ENCODE measurements at places on chromosomes 1 and 21.

DNA sequence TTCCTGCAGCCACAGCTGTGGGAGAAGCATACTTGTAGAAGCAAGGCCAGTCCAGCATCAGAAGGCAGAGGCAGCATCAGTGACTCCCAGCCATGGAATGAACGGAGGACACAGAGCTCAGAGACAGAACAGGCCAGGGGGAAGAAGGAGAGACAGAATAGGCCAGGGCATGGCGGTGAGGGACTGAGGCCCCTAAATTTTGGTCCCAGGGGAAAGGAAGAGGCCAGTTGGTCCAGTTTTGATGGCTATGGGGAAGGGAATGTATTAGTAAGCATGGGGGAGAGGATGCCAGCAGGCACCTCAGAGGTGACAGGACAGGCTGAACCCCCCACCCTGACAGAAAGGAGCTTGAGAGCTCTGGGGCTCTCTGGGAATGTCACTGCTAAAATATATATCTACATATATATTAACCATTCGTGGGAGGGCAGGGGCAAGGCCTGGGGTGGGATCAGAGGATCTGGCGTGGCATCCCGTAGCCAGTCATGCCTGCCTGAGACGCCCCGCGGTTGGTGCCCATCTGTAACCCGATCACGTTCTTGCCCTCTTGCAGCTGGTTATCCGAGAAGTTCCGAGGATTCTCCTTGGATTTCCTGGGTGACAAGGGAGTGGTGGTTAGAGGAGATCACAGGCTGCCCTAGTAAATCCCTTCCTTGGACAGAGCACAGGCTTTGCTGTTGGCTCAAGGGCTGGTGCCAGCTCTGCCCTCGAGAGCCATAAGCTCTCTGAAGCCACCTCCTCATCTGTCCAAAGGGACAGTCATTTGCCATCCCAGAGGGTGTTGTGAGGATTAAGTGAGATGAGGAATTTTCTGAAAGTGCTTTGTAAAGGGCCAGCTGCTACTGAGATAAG, 6.7 kb downstream of the TAGLN2 start:
- DNase-seq, result no peak

- DNase-seq, result no peak
Observed at GRCh38 chr1:56034222-56034621, 545.1 kb downstream of the PLPP3 start.

GRCh38 chr1:62998845-62999649, 215.1 kb downstream of the ATG4C start:
- no peak for DNase-seq

DNA sequence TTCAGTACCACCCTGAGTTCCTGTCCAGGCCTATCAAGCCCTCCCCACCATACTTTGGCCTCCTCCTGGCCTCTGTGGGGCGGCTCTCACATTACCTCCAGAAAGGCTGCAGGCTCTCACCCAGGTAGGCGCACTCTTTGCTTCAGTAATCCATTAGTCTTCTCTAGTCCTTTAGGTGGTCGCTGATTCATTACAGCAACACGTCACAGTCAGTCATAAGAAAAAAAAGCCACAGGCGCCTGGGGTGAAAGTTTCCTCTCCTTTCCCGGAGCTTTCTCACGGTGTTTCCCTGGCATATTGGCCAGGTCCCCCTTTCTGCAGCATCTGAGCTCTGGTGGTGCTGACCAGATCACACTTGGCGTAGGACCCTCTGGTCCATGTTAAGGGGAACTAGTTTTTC, 12.1 kb downstream of the SLFNL1 start:
- DNase-seq, result no peak

DNA sequence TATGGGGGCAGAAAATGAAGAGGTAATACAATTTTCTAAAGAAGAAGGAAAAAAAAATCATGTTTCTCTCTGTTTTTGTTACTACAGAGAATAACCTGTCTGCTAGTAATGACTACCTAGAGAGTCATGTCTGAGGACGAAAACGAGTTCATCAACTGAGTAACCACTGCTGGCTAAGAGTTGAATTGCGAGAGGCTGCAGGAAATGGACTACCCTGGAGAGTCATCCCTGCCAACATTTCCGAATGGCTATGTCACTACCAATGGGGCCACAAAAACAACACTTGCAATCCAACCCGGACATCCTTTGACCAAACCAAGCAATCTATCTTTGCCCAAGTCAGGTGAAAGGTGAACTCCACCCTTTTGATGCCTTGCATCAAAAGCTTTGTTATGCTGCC, 120.6 kb downstream of the FCRL5 start:
- DNase-seq, result no peak

DNA sequence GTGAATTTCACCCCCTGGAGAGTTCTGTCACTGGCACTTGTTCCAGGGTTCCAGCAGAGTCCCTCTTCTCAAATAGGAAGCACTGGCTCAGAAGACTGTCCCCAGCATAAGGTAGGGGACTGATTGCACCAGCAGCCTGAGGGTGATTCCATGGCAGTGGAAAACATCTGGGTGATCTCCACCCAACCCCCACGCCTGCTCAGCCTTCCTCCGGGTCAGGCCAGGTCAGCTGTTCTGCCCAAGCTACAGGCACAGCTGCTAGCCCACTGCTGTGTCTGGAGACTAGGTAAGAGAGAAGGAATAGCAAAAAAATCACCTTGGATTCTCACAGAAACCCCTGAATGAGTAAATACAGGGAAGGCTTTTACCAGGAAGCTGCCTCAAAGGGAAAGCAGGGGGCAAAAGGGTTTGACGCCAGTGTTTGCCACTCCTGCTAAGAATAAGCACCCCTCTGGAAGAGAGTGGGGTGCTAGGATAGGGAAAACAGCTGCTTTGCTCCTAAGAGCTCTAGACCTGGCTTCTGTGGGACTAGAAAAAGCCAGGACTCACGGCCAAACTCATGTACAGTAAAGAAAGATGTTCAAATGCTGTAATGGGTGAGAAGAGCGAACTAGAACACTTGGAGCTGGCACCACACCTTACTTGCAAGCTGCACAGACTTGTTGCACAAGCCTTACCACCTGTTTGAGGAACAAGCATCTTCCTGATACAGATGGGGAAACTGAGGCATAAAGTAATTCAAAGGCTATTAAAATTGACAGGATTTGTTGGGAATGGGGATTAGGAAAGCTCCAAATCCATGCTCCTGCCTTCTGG, 1.0 kb upstream of the DENND2D start:
- no peak for DNase-seq

GRCh38 chr1:204453141-204453772, 41.3 kb downstream of the PIK3C2B start:
- DNase-seq, result peak; percentile 34

- no peak for DNase-seq
Observed at GRCh38 chr1:90705956-90706355, 11.1 kb downstream of the BARHL2 start.

DNA sequence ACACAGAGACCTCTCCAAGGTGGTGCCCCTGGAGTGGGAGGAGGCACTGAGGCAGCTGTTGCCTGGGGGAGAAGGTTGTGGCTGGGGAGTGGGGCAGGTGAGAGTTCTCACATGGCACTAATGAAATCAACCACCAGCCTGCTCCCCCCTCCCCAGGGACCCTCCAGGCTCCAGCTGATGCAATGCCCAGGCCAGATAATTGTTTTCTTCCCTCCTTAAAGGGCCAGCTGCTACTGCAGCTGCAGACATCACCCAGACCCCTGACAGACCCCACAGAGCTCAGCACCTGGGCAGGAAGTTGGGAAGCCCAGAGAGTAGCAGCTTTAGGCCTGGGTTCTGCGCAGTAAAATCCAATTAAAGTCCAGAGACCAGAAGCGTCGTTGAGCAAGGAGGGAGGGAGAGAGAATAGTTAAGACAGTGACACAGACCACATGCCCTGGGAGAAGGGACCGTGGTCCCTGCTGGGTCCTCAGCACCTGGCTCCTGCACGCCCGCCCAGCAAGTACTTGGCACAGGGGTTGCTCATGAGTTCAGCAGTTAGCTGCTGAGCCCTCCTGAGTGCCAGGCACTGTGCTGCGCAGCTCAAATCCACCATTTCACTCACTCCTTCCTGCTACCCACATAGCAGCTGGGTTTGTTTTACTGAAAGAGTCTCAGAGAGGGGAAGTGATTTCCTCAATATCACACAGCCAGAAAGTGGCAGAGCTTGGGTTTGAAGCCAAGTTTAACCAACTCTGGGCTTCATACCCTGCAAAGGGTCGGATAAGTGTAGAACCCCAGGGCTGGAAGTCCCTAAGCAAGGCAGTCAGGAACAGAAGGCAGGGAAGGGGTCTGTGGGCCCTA, 1.9 kb downstream of the RIMS3 start:
- DNase-seq, result no peak

DNA sequence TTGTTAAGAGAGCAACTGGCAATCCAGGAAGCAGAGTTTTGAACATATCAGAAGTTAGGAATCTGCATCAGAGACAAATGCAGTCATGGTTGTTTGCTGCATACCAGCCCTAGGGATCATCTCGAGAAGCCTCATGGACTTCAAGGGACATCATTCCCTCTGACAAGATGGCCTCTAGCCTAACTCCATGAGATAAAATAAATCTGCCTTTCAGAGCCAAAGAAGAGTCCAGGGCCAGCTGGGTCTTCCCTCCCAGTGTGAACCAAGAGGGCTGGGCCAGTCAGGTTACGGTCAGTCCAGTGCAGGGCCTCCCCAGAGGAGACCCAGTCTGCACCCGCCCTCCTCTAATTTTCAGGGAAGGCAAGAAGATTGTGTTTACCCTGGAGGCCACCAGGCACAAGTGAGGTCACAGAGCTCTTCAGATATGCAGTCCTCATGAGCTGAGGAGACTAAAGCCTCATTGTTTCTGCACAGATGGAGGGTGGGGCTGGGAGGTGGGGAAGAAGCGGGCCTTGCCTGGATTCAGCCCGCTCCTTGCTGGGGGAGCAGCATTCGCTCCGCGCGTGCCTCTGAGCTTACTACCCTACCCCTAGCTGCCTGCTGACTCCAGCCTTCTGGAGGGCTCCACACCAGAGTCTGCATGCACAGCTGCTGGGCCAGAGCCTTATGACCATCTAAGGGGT, 52.8 kb downstream of the CAPN2 start:
- no peak for DNase-seq

DNA sequence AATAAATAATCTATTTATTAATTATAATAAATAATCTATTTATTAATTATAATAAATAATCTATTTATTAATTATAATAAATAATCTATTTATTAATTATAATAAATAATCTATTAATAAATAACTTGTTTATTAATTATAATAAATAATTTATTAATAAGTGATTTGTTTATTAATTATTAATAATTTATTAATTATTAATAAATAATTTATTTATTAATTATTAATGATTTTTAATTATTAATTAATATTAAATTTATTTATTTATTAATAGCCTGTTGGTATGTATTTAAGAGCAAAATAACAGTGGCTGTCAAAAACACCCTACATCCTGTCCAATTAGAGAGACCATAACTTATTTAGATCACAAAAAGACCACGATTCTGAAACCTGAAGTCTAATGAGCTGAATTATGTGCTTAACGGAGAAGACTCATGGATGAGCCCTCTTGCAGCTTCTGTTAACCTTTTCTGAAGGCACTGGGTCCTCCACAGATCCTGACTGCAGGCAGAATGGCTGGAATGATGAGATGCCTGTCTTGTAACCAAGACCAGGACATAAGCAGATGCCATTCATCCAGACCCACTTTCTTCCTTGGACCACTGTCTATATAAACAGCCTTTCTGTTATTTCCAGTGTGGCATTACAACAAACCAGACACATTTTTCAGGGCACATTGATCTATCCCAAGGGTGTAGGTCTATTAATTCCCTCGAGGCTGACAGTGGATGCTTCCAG, 134.2 kb downstream of the SETD4 start:
- no peak for DNase-seq

DNA sequence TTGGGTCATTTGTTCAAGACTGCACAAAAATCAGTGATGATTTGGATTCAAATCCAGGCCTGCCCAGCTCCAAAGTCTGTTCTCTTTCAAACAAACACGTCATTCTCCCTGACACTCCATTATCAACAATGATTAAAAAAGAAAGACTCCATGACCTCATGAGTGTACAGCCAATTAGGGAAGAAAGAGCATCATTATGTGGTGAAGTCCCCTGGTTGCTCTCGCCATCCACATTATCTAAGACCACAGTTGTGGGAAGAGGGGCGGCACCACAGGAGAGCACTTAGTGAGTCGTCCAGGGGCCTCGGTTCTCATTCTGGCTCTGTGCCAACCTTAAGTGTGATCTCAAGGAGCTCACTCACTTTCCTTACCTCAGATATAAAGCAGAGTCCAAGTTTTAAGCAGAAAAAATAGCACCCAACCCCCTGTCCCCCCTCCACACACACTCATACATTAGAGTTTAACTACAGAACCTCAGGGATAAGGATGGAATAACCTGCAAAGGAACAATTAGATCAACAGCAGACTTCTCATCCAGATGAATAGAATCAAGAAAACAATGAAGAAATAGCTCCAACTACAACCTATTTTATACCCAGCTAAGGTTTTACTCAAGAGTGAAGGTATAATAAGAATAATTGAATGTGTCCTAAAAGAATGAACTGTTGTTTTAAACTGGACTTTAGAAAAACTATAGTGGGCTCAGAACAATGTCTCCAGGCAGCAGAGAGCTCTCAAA, 47.8 kb downstream of the COL6A1 start:
- DNase-seq, result no peak

DNA sequence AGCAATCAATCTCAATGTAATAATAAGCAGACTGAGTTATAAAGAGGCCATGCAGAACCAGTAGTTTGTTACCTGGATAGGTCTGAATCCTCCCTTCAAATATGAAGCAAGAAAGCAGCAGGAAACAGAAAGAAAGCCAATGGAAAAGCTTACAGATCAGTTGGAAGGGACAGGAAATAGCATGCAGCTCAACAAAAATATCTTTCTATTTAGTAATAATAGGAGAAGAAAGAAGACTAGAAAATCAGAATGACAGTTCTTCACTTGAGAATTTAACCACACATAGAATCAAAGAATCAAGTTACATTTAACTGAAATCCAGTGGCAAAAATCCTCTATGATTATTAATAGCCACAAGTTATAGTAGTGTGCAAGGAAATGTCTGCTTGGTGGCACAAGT, 194.4 kb downstream of the EIF4G3 start:
- DNase-seq, result no peak

GRCh38 chr1:47938520-47938919, 58.7 kb downstream of the TRABD2B start:
- DNase-seq, result no peak

DNA sequence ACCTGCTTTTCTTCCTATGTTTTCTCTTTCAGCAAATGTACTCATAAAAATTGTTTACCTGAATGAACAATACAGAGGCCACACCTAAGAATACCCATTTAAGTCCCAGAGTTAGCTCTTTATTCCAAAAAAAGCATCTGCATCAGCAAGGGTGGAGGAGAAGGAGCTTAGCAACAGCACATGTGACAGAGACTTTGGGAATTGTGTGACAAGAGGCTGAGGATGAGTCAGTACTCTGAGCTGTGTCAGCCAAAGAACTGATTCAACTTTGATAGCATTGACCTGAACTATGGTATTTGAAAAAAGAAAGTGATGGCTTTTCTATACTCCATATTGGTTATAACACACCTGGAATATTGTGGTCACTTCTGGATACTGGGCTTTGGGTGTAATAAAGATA, 162.7 kb downstream of the ZNF648 start:
- DNase-seq, result no peak

Data from activated naive CD4-positive, alpha-beta T cell (primary cell).